ENCODE measurements at places on chromosomes 4 and X.
A peak's percentile ranks its signal among the peaks of the same experiment; 100 is the strongest.

DNA sequence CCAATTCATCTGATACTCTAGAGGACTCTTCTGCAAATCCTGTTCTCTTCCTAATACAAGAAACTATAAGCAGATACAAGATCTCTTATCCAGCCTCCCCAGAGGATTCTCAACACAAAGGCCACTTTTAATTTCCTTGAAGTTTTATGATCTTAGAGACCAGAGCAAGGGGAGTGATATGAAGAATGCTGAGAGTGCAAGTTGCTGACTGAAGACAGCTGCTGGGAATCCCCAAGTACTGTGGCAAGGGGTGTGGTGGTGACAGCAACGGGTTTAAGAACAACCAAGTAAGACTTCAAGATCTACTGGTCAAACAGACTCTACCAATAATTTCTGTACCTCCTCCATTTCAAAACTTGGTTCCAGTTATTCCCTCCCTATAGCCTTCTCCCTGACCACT is 7.0 kb downstream of the AMMECR1 start:
- DNase-seq = peak; percentile 49

GRCh38 chr4:168374772-168375523 is 56.4 kb upstream of the DDX60 start:
- DNase-seq = no peak

DNA sequence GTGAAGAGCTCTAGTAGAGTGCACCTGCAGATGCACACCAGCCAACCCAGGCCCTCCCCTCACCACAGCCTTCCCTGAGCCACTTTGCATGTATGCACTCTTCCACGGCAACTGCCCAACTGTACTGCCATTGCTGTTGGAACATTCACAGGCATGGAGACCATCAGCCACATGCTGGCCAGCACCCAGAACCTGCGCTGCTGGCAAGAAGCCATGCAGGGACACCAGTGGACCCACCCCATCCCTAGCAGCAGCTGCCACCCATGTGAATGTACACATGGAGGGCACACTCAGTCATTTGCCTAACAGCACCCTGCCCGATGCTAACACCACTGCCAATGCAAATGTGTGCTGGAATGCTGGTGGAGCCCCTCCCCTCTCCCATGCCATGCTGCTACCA is 35.6 kb downstream of the FAM47B start:
- DNase-seq = no peak

GRCh38 chrX:13022926-13023325 is 21.5 kb downstream of the FAM9C start:
- DNase-seq = no peak

- DNase-seq = no peak
These were observed 192.8 kb downstream of the SLC7A11 start for GRCh38 chr4:138049355-138049754.

GRCh38 chr4:42605264-42605663 is 51.6 kb downstream of the ATP8A1 start:
- no peak for DNase-seq
